OCI-LY7 (cell line): ENCODE measurements at places on chromosomes 16 and 17. TPM values are rescaled to one million over a fixed set of nuclear protein-coding genes. Genes with fewer than 3 reads are reported as not detected.

DNA sequence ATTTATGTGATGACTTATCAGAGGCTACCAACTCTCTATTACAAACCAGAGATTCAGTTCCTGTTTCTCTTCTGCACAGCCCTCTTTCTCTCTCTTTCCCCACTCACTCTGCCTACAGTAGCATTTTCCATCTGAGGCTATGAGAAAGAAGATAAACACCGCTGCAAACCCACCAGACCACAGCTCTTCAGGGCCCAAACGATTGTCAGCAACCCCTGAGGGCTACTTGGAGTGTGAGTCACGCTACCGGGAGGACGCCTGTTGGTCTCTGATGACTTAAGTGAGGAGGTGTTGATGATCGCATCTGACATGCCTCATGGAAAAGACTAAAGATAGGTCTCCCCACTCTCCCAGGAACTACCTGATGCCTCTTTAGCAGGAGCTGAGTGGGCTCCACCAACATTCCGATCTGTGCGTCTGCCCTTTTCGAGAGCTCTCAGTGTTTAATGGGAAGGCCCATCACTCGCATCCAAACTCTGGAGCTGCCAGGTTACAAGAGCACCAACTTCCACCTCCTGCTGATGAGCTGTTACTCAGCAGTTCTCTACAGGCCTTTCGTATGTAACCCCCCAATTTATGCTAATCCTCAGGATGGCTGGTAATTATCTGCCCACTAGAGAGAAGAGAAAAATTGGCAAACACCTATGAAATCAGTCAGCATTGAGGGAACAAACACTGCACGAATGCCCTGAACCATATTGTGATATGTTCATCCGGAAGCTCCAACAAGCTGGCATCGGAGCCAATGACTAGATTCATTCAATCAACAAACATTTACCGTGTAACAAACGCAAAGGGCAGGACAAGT lies 9.2 kb downstream of the GRIN2A start:
- no peak for DNase-seq

DNA sequence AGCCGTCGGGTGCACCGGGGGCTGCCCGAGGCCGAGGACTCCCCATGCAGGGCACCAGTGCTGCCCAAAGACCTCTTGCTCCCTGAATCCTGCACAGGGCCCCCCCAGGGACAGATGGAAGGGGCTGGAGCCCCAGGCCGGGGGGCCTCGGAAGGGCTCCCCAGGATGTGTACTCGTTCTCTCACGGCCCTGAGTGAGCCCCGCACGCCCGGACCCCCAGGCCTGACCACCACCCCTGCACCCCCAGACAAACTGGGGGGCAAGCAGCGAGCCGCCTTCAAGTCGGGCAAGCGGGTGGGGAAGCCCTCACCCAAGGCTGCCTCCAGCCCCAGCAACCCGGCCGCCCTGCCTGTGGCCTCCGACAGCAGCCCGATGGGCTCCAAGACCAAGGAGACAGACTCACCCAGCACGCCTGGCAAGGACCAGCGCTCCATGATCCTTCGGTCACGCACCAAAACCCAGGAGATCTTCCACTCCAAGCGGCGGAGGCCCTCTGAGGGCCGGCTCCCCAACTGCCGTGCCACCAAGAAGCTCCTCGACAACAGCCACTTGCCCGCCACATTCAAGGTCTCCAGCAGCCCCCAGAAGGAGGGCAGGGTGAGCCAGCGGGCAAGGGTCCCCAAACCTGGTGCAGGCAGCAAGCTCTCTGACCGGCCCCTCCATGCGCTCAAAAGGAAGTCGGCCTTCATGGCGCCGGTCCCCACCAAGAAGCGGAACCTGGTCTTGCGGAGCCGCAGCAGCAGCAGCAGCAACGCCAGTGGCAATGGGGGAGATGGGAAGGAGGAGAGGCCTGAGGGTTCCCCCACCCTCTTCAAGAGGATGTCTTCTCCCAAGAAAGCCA lies 40.6 kb downstream of the SREBF1 start:
- no peak for DNase-seq

DNA sequence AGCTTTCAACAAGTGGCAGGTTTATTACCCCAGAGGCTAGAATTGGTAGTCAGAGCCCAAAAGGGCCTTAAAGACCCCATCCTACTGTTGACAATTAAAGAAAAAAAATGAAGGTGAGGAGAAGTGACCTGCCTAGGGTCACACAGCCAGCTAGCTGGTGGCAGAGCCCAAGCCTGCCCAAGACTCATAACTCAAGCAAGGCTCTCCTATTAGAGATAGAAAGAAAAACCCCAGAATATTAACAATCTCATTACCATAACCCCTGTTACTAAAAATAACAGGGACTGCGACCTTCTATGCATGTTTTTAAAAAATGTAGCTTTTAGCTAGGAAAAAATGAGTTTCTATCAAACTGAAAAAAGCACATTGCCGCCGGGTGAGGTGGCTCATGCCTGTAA lies 14.0 kb downstream of the HSPB9 start:
- DNase-seq, result no peak

- no peak for DNase-seq
Observed at GRCh38 chr17:42361781-42362186, 26.5 kb downstream of the STAT3 start.

SCARF1 gene
- 0.29 and 0.41 TPM in 2 replicates for total RNA-seq

ZNF213 gene
- 8.5 and 9.1 TPM in 2 replicates for total RNA-seq

METTL22 gene
- total RNA-seq, result 55.0 and 55.2 TPM in 2 replicates
